Stimulated activated CD4-positive, alpha-beta T cell treated with anti-CD3 and anti-CD28 coated beads, TNF-alpha, amount 100 ng/mL, for 24 hours (primary cell): ENCODE measurements at places on chromosomes 6 and 20.

DNA sequence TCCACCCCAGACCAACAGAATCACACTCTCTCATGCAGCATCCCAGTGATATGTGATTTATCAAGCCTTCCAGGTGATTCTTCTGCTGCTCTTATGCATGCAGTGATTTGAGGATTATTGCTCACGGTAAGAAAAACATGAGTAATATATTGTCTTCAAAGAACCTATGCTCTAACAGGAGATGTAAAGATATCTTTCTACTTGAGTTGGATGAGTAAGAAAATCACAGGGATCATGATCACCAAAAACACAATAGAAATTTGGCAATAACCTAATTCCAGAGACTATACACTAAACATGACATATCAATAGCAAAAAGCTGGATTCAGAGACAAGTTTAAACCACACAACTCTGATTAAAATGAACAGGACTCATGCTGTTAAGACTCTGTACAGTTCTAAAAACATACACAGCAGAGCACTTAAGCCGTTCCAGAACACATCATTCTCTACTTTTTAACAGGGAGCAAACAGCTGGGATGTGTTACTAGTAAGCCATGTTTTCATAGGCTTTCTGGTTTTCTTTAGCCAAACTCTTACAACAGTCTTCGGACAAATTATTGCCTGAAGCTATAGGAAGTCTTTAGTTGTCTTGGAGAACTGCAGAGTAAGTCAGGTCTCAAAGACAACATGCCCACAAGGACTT lies 568.6 kb downstream of the HAO1 start:
- no peak for DNase-seq

- no peak for DNase-seq
Observed at GRCh38 chr6:161439093-161439492, 165.2 kb upstream of the AGPAT4 start.

DNA sequence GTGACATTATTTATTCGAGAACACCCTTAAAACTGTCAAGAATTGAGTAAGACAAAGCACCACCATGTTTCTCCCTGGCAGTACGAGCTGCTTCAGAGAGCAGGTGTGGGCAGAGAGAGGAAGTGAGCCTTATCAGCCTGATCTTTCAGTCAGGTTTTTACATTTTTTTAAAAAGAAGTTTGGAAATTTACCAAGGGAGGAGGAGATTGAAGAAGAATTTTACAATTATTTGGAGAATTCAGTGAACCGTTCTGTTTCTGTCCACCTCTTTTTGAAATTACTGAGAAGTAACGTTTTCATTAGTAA lies 75.5 kb downstream of the ZDHHC14 start:
- no peak for DNase-seq

DNA sequence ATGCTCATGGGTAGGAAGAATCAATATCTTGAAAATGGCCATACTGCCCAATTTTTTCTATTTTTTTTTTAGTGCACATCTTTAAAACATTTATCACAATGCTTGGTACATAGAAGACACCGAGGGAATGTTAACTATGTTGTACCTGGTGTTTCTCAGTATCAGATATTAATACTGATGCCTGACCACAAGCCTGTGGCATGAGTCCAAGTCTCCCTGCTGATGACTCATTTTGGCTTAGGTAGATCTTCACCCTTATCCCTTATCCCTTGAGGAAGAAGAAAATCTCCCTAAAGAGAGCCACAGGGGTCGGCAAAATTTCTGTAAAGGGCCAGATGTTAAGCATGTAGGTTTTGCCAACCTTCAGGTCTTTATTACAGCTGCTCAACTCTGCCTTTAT lies 14.5 kb downstream of the CD109 start:
- DNase-seq = no peak

- DNase-seq = peak; percentile 11
Observed at GRCh38 chr20:2005359-2005758, 11.5 kb upstream of the PDYN start.

GRCh38 chr6:69958978-69959377 lies 92.6 kb downstream of the COL19A1 start:
- DNase-seq = no peak

DNA sequence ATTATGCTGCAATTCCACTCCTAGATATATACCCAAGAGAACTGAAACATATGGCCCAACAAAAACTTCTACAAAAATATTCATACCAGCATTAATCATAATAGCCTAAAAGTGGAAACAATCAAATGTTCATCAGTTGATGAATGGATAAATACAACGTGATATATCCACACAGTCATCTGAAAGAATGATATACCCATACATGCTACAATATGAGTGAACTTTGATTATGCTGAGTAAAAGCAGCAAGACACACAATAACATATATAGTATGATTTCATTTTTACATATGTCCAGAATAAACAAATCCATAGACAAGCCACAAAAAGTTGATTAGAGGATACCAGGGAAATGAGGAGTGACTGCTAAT lies 30.7 kb downstream of the CDK19 start:
- DNase-seq = no peak

DNA sequence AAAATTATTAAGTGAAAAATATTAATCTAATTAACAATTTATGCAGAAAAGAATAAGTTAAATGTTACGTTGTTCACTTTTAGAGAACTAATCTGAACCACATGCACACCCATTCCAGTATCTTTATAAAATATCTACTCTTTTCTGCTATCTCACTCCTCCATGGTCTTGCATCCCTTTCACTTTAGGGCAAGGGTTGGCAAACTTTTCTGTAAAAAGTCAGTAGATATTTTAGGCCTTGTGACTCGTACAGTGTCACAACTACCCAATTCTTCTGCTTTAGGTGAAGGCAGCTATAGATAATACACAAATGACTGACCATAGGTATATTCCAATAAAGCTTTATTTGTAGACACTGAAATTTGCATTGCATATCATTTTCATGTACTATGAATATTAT lies 39.7 kb upstream of the SUPT3H start:
- no peak for DNase-seq

DNA sequence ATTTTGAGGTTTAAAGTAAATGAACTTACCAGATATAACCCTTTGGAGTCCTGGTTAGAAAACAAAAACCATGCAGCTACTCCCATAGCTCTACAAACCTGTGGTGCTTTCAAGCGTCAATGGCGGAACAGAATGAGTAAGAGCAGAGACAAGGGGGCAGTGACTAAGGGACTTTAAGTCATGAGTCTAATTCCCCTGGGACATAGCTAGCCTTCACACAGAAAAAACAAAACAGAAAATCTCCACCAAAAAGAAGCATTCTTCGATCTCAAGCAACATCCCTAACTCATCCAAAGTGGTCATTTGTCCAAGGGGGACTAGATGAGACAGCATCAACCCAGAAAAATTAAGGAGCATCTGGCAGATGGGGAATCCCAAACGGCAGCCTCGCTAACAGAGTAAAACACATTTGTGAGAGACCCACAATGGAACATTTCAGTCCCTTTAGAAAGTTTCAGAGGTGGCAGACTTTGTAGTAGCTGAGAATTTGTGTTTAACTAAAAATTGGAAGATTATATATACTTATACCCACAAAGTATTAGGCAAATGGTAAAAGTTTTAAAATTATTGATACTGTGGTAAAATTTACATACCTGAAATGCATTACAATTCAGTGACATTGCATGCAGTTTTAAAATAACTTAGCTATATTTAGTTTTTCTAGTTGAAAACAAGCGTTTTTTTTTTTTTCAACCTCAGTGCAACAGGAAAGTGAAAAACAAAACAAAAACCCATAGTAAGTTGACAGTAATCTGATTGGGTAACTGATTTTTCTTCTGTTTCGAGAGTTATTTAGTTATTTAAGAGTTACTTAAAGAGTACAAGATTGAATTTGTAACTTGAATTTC lies 67.5 kb downstream of the KCNQ5 start:
- no peak for DNase-seq

DNA sequence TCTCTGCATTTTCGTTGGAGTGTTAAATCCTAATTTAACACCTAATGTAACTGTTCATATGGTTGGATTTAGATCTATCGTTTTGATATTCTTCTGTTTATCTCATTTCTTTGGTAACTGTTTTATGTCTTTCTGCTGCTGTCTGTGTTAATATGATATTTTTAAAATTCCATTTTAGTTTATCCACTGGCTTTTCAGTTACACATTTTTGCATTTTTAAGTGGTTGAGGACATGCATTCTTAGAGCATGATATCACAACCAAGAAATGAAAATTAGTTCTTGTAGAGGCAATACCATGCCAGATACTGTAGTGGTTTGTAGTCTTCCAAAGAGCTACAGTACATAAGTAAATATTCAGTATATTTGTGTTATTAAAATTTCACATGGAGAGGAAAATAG lies 58.6 kb downstream of the LIN28B start:
- DNase-seq = no peak

- no peak for DNase-seq
Observed at GRCh38 chr6:154301839-154302752, 54.5 kb downstream of the IPCEF1 start.

- DNase-seq = no peak
Observed at GRCh38 chr20:6142348-6142993, 19.6 kb upstream of the FERMT1 start.

DNA sequence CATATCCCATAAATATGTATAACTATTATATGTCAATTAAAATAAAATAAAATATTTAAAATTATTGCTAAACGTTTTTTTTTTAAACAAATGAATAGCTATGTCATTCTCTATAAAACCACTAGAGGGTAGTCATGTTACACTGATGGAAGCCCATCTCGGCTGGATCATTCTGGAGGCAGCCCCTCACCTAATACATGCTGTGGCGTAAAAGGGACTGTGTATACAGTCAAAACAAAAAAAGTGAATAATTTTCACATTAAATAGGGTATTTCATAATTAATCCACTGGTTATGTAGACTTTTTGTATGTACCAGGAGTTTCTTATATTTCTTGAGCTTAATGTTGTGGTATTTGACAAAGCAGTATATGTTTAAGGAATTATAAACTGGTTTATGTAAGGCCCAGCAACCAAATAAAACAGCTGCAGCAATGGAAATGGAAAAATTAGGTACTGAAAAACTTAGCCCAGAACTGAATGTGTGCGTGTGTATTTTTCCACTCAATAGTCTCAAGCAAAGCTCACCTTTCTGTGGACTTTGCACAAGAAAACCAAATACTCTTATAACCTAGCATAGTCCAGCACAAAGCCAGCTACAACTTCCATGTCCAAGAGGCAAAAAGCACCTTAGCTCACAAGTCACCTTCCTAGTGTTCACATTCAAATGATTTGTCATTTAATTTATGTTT lies 81.7 kb downstream of the COL9A1 start:
- DNase-seq = no peak

DNA sequence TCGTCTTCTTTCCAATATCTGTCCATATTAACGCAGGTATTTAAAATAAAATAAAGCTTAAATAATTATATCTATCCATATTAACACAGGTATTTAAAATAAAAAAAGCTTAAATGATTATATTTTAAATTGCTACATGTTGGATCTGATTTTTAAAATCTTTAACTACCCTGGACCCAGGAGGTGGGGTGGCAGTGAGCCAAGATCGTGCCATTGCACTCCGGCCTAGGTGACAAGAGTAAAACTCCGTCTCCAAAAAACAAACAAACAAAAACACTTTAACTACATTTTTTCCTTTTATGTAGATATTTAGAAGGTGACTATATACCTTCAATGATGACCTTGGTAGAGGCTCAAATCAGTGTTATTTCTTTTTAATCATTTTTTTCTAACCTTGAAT lies 211.9 kb downstream of the GRIK2 start:
- no peak for DNase-seq

DNA sequence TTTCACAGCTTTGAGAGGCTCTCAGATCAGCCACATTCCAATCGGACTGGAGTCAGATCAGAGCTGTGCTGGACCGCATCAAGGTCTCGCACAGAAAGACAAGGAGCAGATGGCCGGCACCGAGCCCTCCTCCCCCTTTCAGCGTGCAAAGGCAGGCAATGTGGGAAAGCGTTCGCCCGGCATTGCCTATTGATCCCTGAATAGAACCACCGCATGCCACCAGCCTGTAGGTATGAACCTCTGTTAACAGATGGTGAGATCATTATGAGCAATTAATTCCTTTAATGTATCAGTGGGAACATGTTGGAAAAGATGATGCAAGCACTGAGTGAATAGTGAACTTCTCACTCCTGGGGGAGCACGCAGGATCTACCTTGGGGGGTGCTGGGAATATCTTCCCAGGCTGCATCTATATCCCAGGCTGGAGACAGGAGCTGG lies 117.5 kb upstream of the ID4 start:
- DNase-seq = no peak

DNA sequence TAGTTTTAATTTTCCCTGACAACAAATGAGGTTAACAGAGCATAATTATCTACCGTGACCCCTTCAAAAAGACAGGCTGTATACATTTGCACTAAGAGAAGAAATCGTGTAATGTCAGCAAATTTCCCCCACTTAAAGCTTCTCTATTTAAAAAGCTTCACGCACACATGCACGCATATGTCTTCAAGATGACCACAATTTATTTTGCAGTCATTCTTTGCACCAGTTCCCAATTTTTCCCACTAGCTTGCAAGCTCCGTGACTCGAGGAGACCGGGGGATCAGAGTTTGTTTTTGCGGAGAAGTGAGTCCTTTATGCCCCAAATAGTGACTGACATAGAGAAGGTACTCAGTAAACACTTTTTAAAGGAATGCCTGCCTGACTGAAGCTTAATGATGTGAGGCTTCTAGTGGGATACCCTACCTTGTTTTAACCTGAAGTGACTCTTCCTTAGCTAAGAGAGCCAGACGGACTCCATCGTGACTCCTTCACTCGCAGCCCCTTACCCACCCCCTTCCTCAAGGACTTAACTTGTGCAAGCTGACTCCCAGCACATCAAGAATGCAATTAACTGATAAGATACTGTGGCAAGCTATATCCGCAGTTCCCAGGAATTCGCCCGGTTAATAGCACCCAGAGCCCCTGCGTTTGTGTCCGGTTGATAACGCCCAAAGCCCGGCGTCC lies 9.3 kb upstream of the NQO2 start:
- DNase-seq = no peak

GRCh38 chr20:48875914-48876240 lies 45.6 kb upstream of the ARFGEF2 start:
- DNase-seq = no peak

GRCh38 chr6:130781557-130781956 lies 45.6 kb upstream of the SMLR1 start:
- DNase-seq = no peak

DNA sequence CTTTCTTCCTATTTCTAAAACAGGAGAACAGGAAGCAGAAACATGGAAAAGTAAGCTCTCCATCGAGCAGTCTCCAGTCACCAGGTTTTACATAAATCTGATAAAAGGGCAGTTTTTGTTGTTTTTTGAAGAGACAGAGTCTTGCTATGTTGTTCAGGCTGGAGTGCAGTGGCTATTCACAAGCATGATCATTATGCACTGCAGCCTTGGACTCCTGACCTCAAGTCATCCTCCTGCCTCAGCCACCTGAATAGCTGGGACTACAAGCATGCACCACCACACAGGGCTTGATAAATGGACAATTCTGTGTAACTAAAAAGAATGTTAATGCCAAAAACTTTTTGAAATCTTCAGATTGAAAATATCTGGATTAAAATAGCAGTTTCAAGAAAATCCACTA lies 23.8 kb downstream of the SAMHD1 start:
- no peak for DNase-seq

DNA sequence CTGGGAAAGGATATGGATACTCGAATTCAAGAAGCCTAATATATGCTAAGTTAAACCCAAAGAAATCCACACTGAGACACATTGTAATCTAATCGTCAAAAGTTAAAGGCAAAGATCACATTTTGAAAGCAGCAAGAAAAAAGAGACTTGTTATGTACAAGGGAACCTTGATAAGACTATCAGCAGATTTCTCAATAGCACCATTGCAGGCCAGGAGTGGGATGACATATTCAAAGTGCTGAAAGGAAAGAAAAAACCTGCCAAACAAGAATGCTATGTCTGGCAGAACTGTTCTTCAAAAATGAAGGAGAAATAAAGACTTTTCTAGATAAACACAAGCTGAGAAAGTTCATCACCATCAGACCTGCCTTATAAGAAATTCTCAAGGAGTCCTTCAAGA lies 75.2 kb downstream of the COL21A1 start:
- no peak for DNase-seq
